ENCODE measurements at places on chromosomes 3 and 15. TPM values are rescaled to one million over a fixed set of nuclear protein-coding genes. Genes with fewer than 3 reads are reported as not detected.

DNA sequence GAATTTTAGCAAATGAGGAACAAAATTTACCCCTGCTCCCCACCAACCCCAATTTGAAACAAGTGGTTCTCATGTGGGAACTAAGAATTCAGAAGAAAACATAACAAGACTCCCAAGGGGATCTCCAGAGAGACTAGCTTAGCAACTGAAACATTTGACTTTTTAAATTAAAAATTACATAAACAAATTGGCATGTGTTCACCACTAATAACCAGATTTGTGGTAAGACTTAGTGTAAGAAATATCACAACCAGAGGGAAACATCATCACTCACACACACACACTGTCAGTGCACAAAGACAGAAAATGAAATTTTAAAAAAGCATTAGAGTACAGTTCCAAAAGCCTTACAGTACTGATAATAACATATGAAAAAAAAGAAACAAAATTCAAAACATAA is 348.8 kb downstream of the CGGBP1 start:
- DNase-seq, result no peak

The B3GALNT1 gene
- 1.4 TPM for total RNA-seq

DNA sequence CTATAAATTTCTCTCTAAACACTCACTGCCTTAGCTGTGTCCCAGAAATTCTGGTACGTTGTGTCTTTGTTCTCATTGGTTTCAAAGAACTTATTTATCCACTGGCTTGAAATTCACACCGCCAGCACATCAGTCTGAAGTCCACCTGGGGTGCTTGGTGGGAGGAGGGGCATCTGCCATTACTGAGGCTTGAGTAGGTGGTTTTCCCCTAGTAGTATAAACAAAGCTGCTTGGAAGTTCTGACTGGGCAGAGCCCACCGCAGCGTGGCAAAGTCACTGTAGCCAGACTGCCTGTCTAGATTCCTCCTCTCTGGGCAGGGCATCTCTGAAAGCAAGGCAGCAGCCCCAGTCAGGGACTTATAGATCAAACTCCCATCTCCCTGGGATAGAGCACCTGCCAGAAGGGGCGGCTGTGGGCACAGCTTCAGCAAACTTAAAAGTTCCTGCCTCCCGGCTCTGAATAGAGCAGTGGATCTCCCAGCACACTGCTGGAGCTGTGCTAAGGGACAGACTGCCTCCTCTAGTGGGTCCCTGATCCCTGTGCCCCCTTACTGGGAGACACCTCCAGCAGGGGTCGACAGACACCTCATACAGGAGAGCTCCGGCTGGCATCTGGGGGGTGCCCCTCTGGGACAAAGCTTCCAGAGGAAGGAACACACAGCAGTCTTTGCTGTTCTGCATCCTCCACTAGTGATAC is 114.1 kb downstream of the SUCLG2 start:
- DNase-seq, result no peak

GRCh38 chr3:67405193-67405592 is 249.2 kb downstream of the SUCLG2 start:
- DNase-seq, result no peak

- no peak for DNase-seq
These were observed 33.2 kb downstream of the ABHD2 start for GRCh38 chr15:89121414-89121813.

The COL7A1 gene
- 3.2 TPM for total RNA-seq

All from activated naive CD4-positive, alpha-beta T cell treated with anti-CD3 and anti-CD28 coated beads, Interleukin-2, amount 50 U/mL, for 72 hours (primary cell).